Cardiac muscle cell (in vitro differentiated cells and primary cell): ENCODE measurements at places on chromosomes 12 and 14. TPM values are rescaled to one million over a fixed set of nuclear protein-coding genes. Genes with fewer than 3 reads are reported as not detected.

GRCh38 chr14:52272375-52272774 lies 4.9 kb downstream of the PTGDR start:
- no peak overlapping the region for H3K4me3 ChIP-seq
- H3K4me1 ChIP-seq = no peaks in the 10 kb centered on the region
- peaks cover 65% of the 10 kb centered on the region for H3K27me3 ChIP-seq
- H3K27ac ChIP-seq = no peak overlapping the region
- DNase-seq = peak; percentile 23

The SERPINA5 gene
- total RNA-seq = not detected in 2 replicates

GRCh38 chr14:90815572-90815821 lies 733 bp downstream of the TTC7B start:
- no peak for DNase-seq
- peaks cover 10% of the 10 kb centered on the region for H3K4me1 ChIP-seq
- peak overlapping the region; percentile 81 for H3K4me3 ChIP-seq
- H3K27me3 ChIP-seq = no peaks in the 10 kb centered on the region
- H3K36me3 ChIP-seq = no peaks in the 10 kb centered on the region
- H3K27ac ChIP-seq = no peak overlapping the region

DNA sequence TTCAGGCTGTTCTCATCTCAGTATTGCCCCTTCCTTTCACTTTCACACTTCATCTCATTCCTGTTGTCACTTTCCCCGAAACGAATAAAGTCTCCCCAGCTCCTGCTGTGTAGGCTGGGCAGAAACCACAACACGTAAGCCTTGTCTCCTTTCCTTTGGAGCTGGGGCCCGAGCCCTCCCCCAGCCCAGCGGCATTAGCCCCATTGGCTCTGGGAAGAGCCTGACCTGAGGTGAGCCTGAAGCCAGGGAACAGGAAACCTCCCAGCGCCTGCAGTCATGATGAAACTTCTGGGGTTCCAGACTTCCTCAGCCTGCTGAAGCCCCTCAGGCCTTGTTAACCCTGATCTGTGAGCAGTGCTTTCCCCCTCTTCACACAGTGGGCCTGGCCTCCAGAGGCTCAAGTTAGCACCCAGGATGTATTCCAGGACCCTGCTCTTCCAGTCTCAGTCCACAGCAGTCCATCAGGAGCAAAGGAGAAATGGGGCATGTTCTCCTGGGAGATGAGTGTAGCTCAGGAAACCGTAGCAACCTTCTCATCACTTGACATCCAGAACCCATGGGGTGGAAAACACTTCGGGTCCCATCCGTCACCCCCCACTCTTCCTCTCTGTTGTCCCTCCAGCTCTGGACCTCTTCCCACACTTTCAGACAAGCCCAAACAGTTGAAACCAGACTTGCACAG lies 21.8 kb downstream of the VASH1 start:
- no peaks in the 10 kb centered on the region for H3K4me1 ChIP-seq
- H3K36me3 ChIP-seq = peaks cover under 1% of the 10 kb centered on the region

GRCh38 chr12:109741286-109741969 lies 27.8 kb downstream of the FAM222A start:
- H3K4me3 ChIP-seq = no peak overlapping the region
- peaks cover 44% of the 10 kb centered on the region for H3K4me1 ChIP-seq
- H3K27me3 ChIP-seq = no peaks in the 10 kb centered on the region
- no peaks in the 10 kb centered on the region for H3K36me3 ChIP-seq
- no peak for DNase-seq

DNA sequence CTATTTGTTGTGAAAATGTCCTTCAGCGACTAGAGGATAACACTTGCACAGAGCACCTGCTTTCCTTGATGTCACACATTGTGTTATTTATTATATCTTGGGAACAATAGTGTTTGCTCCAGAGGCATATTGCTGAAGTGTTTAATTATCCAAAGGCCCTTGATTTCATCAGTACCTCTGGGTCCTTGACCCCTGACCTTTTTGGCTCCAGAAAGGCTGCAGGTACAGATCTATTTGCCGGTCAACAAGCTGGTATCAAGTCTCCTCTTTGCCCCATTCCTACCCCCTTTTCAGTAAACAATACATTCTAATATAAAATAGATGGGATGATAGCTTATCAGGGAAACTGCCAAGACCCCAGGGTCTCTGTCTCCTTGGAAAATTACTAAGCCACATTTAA lies 206.8 kb downstream of the DACT1 start:
- peak overlapping the region; percentile 69 for H3K27ac ChIP-seq
- H3K36me3 ChIP-seq = no peaks in the 10 kb centered on the region
- DNase-seq = no peak
- H3K27me3 ChIP-seq = no peaks in the 10 kb centered on the region
- H3K4me3 ChIP-seq = no peak overlapping the region
- peaks cover 27% of the 10 kb centered on the region for H3K4me1 ChIP-seq

The OVCH1 gene
- 0.07 TPM in 1 of 2 replicates, not detected in the other for total RNA-seq

DNA sequence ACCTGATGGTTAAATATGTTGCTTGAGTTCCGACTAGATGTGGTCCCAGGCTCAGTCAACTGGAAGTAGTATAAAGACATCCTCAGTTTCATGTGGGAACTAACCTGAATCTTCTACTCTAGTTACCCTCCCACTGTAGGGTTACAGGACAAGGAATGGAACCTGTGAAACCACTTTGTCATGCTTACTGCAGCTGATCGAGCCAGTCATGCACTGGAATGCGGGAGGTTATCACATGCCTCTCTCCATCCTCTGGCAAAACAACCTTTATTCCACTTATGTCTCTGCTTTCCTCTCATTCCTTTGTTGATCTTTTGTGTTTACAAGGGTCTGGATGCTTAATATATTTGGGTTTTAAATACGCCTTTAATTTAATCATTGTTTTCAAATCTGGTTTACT lies 111.9 kb upstream of the DDHD1 start:
- no peaks in the 10 kb centered on the region for H3K4me1 ChIP-seq
- no peak overlapping the region for H3K4me3 ChIP-seq
- no peaks in the 10 kb centered on the region for H3K27me3 ChIP-seq
- no peak for DNase-seq
- no peaks in the 10 kb centered on the region for H3K36me3 ChIP-seq
- H3K27ac ChIP-seq = no peak overlapping the region

- no peaks in the 10 kb centered on the region for H3K36me3 ChIP-seq
- no peak overlapping the region for H3K27ac ChIP-seq
- no peak overlapping the region for H3K4me3 ChIP-seq
- peak; percentile 61 for DNase-seq
These were observed 92.9 kb upstream of the DIO2 start for GRCh38 chr14:80304125-80304766.

DNA sequence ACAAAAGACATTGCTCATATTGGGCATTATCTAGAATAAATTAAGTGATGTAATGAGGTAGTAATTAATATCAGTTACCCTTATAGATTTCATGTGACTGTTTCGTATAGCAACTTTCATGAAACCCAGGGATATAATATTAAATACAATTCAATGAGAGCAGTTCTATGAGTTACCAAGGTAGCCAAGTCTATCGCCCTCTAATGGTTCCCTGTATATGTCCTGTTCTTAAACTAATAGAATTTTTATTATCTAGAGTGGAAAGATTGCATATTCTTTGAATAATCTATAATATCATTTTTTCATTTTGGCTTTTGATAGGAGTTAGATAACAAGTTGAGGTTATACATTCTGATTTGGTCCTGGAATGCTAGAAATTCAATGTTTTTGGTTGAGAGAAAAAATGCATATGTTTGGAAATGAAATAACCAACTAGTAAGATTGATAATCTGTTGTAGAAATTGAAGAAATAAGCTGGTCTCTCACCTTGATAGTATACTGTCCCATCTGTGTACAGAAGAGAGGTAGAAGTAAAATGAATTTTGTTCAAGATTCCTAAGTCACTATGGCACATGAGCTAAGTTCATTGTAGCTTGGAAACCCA lies 59.7 kb downstream of the SCFD1 start:
- no peaks in the 10 kb centered on the region for H3K27me3 ChIP-seq
- peak; percentile 10 for DNase-seq
- H3K27ac ChIP-seq = no peak overlapping the region
- H3K4me1 ChIP-seq = no peaks in the 10 kb centered on the region
- peaks cover 10% of the 10 kb centered on the region for H3K36me3 ChIP-seq
- H3K4me3 ChIP-seq = no peak overlapping the region

GRCh38 chr14:89015016-89015415 lies 190.6 kb downstream of the TTC8 start:
- peak; percentile 35 for DNase-seq
- no peak overlapping the region for H3K27ac ChIP-seq
- H3K4me1 ChIP-seq = no peaks in the 10 kb centered on the region
- H3K27me3 ChIP-seq = no peaks in the 10 kb centered on the region
- no peaks in the 10 kb centered on the region for H3K36me3 ChIP-seq

GRCh38 chr14:49036266-49036665 lies 549.9 kb downstream of the RPS29 start:
- no peaks in the 10 kb centered on the region for H3K4me1 ChIP-seq
- H3K36me3 ChIP-seq = no peaks in the 10 kb centered on the region
- no peak overlapping the region for H3K4me3 ChIP-seq

- no peak overlapping the region for H3K4me3 ChIP-seq
- H3K27me3 ChIP-seq = peaks cover 10% of the 10 kb centered on the region
- no peaks in the 10 kb centered on the region for H3K36me3 ChIP-seq
- H3K27ac ChIP-seq = no peak overlapping the region
- no peaks in the 10 kb centered on the region for H3K4me1 ChIP-seq
These were observed 214.2 kb downstream of the GLT1D1 start for GRCh38 chr12:129067491-129067890.

DNA sequence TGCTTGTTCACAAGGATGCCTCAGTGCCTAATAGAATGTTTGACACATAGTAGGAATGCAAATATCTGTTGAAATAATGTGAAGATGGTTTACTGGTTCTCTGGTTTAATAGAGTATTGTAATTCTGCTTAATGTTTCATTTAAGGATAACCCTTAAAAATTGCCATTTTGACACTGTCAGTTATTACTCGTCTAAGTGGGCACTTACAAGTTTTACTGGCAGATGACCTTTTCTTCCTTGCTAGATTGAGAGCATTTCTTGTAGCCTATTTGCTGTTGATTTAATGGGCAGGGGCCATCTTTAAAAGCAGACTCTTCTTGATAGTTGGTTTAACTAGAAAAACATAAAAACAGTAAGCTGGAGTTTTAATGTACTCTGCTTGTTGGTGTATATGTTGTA lies 1.9 kb downstream of the TMEM263 start:
- H3K27ac ChIP-seq = peak overlapping the region; percentile 99
- no peak for DNase-seq
- H3K27me3 ChIP-seq = no peaks in the 10 kb centered on the region
- H3K36me3 ChIP-seq = no peaks in the 10 kb centered on the region
- peak overlapping the region; percentile 91 for H3K4me3 ChIP-seq
- peaks cover 29% of the 10 kb centered on the region for H3K4me1 ChIP-seq

- H3K36me3 ChIP-seq = no peaks in the 10 kb centered on the region
- no peak for DNase-seq
- no peak overlapping the region for H3K4me3 ChIP-seq
- H3K27me3 ChIP-seq = no peaks in the 10 kb centered on the region
- no peaks in the 10 kb centered on the region for H3K4me1 ChIP-seq
These were observed 143.8 kb downstream of the ADGRD1 start for GRCh38 chr12:131097202-131098177.

DNA sequence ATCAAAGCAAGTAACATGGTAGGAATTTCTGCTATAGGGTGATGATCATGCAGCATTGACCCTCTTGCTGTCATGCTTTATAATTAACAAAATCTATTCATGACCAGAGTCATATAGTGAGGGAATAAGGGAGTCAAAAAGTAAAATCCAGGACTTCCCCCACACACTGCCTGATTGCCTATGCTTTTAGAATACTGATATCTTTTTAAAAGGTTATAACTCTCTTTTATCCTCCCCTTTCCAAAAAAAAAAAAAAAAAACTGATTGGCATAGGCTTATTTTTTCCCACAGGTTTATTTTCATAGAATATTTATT lies 51.4 kb downstream of the ZFP36L1 start:
- no peaks in the 10 kb centered on the region for H3K36me3 ChIP-seq
- peaks cover 32% of the 10 kb centered on the region for H3K4me1 ChIP-seq
- no peaks in the 10 kb centered on the region for H3K27me3 ChIP-seq
- H3K4me3 ChIP-seq = no peak overlapping the region
- H3K27ac ChIP-seq = no peak overlapping the region

The SIX6 gene
- not detected in 2 replicates for total RNA-seq

The NEDD8 gene
- total RNA-seq = 262 and 264 TPM in 2 replicates

DNA sequence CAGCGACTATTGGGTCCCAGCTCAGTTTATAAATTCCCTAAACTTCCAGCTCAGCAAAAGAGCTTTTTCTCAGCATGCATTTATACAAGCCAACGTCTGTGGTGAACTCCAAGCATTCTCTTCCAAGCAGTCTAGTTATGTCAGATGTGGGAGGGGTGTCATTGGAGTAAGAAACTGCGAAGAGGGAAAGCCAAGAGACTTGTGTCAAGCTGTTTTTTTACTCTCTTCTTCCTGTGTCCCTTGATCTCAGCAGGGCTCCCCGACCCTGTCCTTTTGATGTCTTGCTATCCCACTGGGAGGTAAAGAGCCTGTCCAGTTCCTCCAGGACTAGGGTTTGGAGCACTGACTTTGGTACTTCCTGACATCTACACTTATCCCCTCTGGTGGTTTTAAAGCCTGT lies 69.0 kb downstream of the PPM1H start:
- no peak overlapping the region for H3K4me3 ChIP-seq
- H3K27ac ChIP-seq = no peak overlapping the region
- DNase-seq = no peak
- no peaks in the 10 kb centered on the region for H3K36me3 ChIP-seq

DNA sequence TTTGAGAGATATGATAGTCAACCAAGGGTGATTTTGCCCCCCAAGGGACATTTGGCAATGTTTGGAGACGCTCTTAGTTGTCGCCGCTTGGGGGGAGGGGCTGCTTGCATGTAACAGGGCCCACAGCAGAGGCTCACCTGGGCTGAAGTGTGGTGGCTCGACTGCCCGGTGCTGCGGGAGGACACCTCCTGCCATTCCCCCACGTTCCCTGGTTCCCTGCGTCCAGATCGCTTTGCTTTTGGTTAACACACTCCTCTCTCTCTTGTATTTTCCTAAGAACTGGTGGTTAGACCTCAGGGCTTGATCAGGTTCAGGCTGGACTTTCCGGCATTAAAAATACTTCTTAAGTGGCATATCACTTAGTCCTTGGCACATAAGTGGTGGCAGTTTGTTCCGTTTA lies 18.9 kb downstream of the PPP2R5C start:
- no peaks in the 10 kb centered on the region for H3K36me3 ChIP-seq
- H3K27ac ChIP-seq = no peak overlapping the region
- peaks cover 10% of the 10 kb centered on the region for H3K4me1 ChIP-seq
- peaks cover 41% of the 10 kb centered on the region for H3K27me3 ChIP-seq
- DNase-seq = no peak

GRCh38 chr14:87615822-87616679 lies 376.9 kb downstream of the GALC start:
- no peaks in the 10 kb centered on the region for H3K36me3 ChIP-seq
- H3K27ac ChIP-seq = no peak overlapping the region
- no peak overlapping the region for H3K4me3 ChIP-seq
- peak; percentile 48 for DNase-seq
- H3K27me3 ChIP-seq = no peaks in the 10 kb centered on the region

The MMP14 gene
- 24.6 and 48.1 TPM in 2 replicates for total RNA-seq

GRCh38 chr14:96181186-96182056 lies 23.2 kb upstream of the BDKRB2 start:
- H3K4me1 ChIP-seq = peaks cover 7% of the 10 kb centered on the region
- no peaks in the 10 kb centered on the region for H3K36me3 ChIP-seq
- H3K4me3 ChIP-seq = no peak overlapping the region
- H3K27ac ChIP-seq = no peak overlapping the region
- no peak for DNase-seq

The LRP1-AS gene
- not detected in 2 replicates for total RNA-seq
